ENCODE measurements at places on chromosomes 6 and 20.

DNA sequence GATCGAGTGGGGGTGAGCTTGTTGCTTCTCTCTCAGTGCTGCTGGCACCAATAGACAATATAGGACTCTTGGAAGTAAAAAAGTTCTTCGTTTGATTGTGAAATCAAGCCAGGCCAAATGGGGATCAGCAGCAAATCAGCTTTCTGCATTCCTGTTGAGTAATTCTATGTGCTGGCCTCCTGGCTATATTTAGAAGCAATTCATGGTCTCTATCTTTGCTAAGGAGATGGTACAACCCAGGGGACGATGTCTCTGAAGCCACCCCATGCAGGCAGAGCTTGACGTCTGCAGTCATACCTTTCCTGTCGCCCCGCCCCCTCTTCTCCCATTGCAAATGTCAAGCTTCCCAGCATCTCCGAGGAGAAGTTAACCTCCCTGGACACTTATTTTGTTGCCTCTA lies 199.1 kb downstream of the SCP2D1 start:
- no peak for DNase-seq

DNA sequence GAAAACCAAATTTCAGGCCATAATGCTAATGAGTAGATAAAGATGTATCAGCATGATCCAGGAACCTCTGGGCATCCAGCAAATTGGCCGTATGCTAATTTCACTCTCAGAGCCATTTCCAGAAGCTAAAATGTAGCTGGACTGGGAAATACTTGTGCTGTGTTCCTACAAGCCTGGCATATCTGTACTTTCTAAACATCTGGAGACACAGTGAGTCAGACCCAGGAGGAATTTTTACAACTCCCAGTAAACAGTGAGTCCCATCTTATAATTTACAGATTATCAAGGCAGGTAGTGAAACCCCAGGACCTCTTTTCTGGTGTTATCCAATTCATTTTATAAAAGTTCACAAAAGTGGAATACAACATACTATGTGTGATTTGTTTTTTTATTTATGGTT lies 683.0 kb upstream of the ADGRB3 start:
- DNase-seq = no peak

GRCh38 chr6:133814797-133815196 lies 74.1 kb upstream of the TCF21 start:
- no peak for DNase-seq

DNA sequence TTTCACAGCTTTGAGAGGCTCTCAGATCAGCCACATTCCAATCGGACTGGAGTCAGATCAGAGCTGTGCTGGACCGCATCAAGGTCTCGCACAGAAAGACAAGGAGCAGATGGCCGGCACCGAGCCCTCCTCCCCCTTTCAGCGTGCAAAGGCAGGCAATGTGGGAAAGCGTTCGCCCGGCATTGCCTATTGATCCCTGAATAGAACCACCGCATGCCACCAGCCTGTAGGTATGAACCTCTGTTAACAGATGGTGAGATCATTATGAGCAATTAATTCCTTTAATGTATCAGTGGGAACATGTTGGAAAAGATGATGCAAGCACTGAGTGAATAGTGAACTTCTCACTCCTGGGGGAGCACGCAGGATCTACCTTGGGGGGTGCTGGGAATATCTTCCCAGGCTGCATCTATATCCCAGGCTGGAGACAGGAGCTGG lies 117.5 kb upstream of the ID4 start:
- no peak for DNase-seq

DNA sequence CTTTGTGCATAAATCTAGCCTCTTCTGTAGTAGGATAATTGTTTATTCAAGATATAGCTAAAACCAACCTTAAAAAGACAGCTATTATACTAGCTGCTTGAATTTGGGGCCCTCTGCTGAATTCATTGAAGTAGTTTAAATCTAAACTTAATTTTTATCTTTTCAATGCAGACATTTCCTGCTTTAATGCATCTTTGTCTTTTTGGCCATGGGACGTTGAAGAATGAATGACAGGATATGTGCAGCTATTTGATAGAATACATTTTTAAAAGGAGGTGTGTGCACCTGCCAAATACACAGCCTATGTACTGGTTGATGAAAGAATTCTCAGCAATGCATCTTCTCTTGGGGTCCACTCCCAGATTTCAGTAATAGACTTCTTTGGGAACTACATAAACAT lies 524.9 kb downstream of the PHF3 start:
- no peak for DNase-seq

DNA sequence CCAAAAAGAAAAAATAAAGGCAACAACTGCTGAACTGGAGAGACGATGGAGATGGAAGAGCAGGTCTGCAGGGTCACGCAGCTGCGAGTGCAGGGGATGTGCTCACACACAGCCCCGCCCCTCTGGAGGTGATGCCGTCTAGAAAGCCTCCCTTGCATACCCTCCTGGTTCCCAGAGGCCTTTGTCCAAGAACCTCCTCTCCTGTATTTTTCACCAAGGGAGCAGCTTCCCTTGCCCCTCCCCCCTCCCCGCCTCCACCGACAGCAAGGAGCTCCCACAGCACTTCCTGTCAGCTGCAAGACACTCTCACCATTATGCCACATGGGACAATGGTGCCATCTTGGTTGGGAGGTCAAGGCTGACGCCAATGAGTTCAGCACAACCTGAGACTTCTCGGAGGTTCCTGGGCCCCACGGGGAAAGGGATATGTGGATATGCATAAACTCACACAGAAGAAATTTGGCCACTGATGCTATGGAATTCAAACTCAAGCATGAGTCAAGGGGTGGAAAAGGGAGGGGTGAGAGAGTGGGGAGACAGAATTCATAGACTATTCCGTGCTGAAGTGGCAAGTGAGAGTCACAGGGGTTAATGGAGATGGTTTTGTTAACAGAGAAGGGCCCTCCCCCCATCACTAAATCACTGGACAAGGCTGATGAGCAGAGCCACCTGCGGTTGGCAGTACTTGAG lies 132.9 kb downstream of the SCML4 start:
- DNase-seq = no peak

DNA sequence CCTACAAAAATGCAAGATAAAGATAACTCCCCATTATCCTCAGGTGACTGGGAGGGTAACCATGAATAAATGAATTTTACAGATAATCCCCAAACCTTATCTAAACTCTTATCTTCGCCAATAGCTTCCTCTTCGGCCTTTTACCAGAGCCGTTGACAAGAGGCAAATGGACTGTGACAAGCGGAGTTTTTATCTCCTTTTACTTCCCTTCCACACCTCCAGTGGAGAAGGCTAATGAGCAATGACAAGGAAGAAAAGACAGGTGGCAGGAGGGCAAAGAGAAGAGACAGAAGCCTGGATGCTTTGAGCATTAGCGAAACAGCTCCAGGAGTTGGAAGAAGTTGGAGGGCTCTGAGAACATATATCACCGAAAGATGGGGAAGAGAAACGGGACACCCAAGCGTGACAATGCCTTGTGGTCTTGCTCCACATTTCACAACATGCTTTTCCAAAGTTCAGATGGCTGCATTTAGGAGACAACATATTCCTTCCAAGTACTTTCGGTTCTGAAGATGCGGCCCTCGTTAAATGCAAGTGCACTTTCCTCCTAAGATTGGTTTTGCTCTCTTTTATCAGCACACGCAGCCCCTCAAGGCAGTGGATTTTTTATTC lies 69.2 kb downstream of the PRDM1 start:
- no peak for DNase-seq

All from midbrain (tissue), 1 donor.